ENCODE measurements at places on chromosomes 4 and X. TPM values are rescaled to one million over a fixed set of nuclear protein-coding genes. Genes with fewer than 3 reads are reported as not detected.

ZNF630 gene
- 5.5 TPM for total RNA-seq

DNA sequence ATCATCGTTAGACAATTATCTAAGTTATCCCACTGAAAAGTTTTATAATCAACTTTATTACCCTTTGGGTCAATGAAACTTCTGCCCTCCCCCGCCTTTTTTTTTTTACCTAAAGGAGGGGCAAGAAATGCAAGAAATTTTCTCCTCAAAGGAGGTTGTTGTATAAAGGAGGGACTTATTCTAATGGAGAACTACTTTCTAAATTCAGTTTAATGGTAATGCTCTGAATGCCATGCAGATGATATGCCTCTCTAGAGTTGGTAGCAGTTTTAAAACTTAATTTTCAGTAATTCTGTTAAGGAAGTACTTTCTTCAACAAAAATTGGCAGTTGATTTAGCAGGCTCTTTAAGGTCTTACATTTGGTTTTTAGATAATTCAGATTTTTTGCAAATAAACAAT, 23.3 kb downstream of the PDLIM5 start:
- DNase-seq: no peak

- DNase-seq: no peak
These were observed 787.8 kb downstream of the STIM2 start for GRCh38 chr4:27648416-27648815.

DNA sequence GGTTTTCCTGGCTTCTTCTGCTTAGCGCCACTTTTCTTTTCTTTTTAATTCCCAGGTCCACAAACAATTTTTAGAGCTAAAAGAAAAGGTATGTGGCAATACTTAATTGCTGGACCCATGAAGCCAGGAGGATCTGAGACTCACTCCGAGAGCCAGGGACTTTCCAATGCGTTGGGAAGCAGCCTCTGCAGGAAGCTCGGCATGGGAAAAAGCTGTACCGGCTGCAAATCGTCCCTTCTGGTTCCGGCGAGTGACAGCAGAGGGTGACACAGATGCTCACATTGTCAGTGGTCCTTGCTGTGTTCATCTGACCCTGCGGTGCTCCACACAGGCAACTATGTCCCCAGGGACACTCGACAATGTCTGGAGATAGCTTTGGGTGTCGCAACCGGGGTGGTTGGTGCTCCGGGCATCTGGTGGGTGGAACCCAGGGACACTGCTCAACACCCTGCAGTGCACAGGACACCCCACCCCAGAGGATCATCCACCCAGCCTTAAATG, 164.0 kb downstream of the PRKX start:
- DNase-seq: no peak

DNA sequence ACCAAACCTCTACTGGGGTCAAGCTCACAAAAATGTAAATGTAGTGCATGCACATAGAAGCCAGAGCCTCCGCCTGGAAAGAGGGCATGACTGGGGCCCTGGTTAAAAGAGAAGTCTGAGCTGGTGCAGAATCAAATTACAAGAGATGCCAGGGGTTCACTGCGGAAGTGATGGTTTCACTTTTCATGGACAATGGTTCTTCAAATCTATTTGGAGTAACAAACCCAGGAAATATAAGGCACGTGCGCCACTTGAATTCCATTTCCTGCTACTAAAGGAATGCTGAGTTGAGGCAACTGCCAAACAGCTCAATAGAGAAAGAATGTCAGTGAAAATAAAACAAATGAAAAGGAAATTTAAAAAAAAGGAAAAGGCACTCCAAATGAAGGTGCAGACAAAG, 79.8 kb downstream of the FUNDC1 start:
- no peak for DNase-seq

DNA sequence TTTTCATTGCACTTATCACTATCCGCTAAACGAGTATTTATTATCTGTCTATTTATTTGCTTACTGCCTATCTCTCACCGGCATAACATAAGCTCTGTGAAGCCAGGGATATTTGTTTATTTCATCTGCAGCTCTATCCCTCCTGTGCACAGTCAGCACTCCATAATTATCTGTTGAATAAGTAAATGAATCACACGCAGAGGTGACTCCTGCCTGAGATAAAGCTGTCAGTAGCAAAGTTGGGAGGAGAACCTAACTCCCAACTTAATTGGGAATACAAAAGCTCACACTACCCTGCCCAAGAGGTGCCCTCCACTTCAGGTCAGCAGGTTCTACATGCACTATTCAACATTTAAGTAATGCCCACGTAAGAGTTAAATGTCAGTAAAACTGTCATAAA, 85.7 kb downstream of the CORIN start:
- DNase-seq: no peak

DNA sequence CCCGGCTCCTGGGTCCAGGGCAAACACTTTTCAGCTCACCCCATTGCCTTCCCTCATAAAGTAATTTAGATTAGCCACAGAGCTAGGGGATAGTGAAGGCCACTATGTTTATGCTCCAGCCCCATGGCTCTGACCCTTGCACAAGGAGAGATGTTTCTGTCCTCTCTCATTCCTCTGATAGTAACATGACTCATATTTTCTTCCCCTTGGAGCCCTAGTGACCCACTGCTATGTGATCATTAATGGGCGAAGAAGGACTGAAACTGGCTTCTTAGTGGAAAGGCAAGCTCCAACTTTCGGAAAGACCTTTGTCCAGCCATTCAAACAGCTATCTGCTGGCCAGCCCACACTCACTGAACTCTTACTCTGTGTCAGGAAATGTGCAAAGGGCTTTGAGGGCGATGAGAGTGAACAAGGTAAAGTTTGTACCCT, 12.3 kb downstream of the CLDN2 start:
- DNase-seq: no peak

LIMCH1 gene
- 50.8 TPM for total RNA-seq

GRCh38 chr4:37802068-37802666, 24.3 kb upstream of the PGM2 start:
- peak; percentile 69 for DNase-seq

GRCh38 chr4:183348706-183349659, 26.8 kb upstream of the CLDN24 start:
- DNase-seq: no peak

DNA sequence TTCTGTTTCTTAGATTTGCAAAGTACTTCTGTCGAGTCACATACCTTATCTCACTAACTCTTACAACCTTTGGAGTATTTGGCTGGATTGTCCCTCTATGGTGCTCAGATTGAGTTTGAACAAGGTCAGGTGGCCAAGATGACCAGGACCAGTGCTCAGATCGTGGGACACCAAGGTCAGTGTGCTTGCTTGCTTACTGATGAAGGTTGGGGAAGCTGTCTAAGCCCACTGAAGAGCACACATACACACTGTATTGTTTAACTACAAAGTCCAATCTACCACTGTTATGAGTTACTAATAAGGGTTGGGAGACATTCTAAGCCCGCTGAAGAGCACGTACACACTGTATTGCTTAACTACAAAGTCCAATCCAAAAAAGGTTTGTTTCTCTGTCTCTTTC, 53.7 kb downstream of the TAB3 start:
- no peak for DNase-seq
